ENCODE measurements at places on chromosomes 12 and 14. TPM values are rescaled to one million over a fixed set of nuclear protein-coding genes. Genes with fewer than 3 reads are reported as not detected.
A peak's percentile ranks its signal among the peaks of the same experiment; 100 is the strongest.

- DNase-seq = no peak
Observed at GRCh38 chr14:74155287-74155686, 70.5 kb downstream of the LIN52 start.

GRCh38 chr12:9405886-9406563 lies 197.8 kb upstream of the PZP start:
- no peak for DNase-seq

The RPGRIP1 gene
- total RNA-seq = 0.07 TPM

The IL26 gene
- not detected for total RNA-seq

GRCh38 chr12:128637642-128638606 lies 185.8 kb downstream of the SLC15A4 start:
- DNase-seq = peak; percentile 7
